Stimulated activated naive CD4-positive, alpha-beta T cell treated with Interleukin-2 at 50 U/mL for 16 hours (primary cell): ENCODE measurements at places on chromosomes 3 and 15.

DNA sequence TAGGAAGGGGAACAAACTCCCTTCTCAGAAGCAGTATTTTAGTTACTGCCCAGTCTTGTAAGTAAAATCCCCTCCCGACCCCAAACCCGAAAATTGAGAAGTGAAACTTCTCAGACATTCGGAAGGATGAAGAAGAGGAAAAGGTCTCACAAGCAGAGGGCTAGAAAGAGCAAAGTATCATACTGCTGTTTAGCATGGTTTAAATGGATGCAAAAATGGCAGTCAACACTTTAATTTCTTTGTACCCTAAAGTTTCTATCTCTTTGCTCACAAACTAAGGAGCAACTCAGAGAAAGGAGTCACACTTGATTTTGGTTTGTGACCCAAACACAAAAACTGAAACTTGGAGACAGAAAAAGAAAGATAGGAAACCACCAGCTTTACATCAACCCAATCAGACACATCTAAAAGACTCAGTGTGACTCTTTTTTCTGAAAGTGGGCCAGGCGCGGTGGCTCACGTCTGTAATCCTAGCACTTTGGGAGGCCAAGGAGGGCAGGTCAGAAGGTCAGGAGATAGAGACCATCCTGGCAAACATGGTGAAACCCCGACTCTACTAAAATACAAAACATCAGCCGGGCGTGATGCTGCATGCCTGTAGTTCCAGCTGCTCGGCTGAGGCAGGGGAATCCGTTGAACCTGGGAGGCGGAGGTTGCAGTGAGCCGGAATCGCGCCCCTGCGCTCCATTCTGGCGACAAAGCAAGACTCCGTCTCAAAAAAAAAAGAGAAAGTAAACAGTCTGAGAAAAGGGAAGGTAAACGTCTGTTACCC lies 63.2 kb upstream of the ATP11B start:
- no peak for DNase-seq

- no peak for DNase-seq
These were observed 39.6 kb upstream of the TBC1D23 start for GRCh38 chr3:100221159-100221558.

- no peak for DNase-seq
These were observed 1.0 kb upstream of the RBPMS2 start for GRCh38 chr15:64776402-64776786.

DNA sequence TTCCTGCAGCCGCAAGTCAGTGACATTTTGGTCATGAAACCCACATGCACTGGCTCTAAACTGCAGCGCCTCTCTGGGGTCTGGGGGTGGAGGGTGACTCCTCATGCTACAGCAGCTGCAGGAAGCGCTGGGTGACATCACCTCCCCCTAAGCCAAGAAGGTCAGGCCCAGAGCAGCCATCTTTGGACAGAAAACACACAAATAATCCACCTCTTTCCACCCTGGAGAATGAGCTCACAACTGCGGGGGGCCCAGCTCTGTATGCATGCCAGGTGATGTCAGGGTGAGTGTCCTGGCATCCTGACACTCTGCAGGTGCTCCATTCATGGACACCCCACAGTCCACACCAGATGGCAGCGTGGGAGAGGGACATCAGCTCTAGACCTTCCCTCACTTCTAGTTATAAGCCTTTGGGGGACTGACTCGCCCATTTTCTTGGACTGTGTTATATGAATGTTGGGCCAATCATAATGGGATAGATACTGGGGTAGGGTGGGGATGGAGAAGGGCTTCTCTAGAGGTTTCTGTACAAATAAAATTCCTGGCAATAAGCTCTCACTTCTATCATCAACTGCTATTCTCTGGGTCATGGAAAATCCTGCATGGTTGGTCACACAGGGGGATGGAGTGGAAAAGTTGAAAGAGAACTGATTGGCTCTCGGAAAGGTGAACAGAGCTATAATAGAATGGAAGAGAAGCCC lies 70.7 kb upstream of the THBS1 start:
- no peak for DNase-seq

GRCh38 chr3:10950476-10951294 lies 41.9 kb upstream of the SLC6A1 start:
- no peak for DNase-seq

- DNase-seq, result no peak
These were observed 88.8 kb downstream of the LARS2 start for GRCh38 chr3:45477041-45477725.
